ENCODE measurements at places on chromosomes 16 and 17.

GRCh38 chr17:3213587-3213986 is 6.1 kb downstream of the OR1A1 start:
- DNase-seq = no peak

GRCh38 chr17:19021622-19022083 is 17.1 kb upstream of the FAM83G start:
- peak; percentile 77 for DNase-seq

GRCh38 chr16:8935989-8936388 is 27.7 kb downstream of the USP7 start:
- DNase-seq = no peak

DNA sequence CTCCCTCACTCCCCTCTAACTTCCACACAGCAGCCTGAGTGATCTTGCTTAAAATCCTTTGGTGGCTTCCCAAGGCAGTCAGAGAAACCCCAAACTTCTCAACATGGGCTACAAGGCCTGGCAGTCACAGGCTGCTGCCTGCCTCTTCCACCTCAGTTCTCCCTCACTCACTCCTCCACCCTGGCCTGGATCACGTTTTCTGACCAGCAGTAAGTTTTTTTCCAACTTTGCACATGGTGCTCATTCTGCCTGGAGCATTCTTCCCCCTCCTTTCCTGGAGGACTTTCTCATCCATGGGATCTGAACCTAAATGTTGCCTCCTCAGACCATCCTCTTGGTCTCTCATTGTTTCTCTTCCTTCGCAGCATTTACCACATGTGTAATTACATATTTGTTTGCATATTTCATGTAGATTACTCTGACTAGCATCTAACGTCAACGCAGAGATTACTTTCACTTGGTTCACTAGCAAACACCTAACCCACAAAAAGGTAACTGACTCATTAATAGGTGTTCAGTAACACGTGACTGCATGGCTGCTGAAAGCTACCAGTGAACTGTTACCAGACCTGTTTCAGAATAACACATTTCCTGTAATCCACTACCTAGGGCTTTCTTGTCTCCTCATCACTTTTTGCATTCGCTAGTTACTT is 17.1 kb downstream of the GNA13 start:
- peak; percentile 81 for DNase-seq

DNA sequence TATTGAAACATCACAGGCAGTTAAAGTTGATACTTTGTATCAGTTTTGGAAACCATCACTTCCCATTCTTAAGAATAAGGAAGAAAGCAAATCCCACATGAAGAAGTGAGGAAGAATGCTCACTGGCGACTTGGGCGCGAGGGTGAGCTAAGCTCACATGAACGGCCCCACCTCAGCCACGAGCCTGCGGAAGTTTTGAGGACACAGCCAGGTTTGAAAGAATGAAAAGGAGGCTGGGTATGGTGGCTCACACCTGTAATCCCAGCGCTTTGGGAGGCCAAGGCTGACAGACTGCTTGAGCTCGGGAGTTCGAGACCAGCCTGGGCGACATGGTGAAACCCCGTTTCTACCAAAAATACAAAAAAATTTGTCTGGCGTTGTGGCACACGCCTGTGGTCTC is 110.3 kb upstream of the CHMP6 start:
- peak; percentile 49 for DNase-seq

Measured in activated effector memory CD4-positive, alpha-beta T cell treated with anti-CD3 and anti-CD28 coated beads, Interleukin-2, amount 50 U/mL, for 16 hours (primary cell).